ENCODE measurements at places on chromosomes 7 and 10.

DNA sequence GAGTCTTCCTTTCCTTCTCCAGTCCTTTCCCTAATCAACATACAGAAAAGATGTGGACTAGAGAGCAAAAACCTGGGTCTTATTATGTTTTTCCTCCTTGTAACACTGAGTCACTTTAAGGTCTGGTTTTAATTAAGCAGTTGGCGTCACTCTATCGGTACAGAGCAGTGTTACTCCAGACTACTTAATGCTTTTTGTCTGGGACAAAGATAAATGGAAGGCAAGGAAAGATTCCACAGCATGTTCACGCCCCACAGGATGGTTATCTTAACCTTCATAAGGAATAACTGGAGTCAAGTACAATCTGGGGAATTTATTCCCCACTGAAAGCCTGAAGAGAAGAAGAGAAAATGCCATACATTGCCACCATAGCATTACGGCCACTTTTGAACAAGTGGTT, 145.7 kb downstream of the ELAPOR2 start:
- no peak for DNase-seq

DNA sequence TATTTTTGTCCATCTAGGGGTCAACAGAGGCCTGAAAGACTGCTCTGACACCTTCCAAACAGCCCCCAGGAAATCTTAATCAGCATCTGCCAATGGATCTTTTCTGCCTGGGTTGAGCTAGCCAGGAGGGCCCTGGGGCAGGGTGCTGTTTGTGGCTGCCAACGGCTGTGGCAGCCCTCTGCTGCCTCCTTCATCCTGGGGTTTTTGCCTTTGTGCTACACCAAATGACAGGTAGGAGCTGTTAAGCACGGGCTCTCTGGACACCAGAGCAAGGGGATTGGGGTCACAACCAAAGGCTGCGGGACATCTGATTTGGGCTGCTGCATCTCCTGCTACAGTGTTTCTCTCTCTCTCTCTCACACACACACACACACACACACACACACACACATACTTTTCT, 2.0 kb upstream of the KIAA1217 start:
- DNase-seq: no peak

DNA sequence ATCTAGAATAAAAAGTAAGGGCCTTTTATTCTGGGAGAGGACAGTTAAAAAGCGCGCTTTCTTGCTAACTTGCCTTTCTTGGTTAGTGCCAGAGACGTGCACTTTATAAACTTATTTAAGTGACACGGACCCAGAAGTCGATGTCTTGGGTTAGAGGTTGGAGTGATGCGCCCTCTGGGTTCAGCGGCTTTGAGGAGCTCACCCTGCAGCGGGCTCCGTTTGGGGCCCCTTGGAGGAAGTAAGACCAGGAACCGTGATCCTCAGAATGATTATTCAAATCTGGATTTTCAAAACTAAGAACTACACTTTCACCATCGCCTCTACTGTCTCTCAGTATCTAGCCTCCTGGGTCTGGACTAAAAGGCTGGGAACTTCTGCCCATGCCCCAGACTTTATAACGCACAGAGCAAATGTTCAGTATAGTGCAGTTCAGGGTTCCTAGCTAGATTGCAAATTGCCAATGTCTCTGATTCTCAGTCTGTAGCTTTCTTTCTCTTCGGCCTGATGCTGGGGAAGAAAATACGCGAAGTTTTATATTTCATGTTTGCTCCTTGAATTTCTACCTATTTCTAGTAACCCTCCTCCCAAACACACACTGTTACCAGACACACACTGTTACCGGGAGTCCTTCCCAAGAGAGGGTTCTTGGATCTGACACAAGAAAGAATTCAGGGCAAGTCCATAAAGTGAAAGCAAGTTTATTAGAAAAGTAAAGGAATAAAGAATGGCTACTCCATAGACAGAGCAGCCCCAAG, 18.6 kb upstream of the SMO start:
- DNase-seq: no peak

GRCh38 chr10:5046410-5046809, 42.8 kb upstream of the AKR1C2 start:
- no peak for DNase-seq

DNA sequence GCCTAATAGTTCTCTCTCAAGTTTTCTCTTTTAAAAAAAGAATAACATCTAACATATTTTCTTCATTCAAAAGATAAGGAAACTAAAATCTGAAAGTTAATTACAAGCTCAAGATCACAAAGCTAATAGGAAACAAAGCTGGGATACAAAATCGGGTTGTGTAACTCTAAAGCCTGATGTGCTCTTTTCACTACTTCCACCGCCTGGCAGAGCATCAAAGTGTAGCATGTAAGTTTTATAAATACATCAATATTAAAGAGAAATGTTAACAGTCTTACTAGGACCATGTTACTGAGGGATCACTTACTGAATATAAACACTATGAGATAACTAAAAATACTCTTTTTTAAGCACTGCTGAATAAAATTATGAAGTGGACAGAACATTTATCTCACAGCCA, 97.2 kb downstream of the KMT2C start:
- no peak for DNase-seq

DNA sequence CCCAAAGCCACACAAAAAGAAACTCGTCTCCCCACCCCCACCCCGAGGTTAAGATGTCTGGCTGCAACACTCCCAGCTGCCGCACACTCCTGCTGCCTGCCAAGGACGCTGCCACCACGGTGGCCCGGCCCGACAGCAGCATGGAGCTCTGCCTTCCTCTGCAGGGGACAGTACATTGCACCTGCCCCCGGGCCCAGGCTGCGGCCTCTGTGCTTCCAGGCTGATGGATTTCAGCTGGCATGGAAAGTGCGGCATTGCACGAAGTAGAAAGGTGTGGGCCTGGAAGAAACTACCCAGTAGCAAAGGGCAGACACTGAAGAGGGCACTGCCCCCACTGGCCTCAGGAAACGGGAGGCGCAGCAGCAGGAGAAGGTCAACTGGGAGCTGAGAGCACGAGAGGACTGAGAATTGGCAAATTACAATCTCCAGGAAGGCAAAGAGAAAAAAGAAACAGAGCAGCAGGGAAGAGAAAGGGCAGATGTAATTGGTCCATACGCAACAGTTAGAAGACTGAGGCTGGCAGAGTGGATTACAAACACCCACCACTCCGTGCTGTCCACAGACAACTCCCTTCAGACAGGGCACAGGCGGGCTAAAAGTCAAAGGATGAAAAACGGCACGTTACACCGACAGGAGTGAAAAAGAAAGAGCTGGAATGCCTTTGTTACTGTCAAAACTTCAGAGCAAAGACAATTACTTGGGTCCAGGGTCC, 117.1 kb upstream of the DIP2C start:
- DNase-seq: no peak

Data from amniotic epithelial cell (primary cell).